Stimulated activated CD8-positive, alpha-beta memory T cell treated with anti-CD3 and anti-CD28 coated beads, Interleukin-12 subunit alpha, Interleukin-12 subunit beta, amount 100 ng/mL, for 1 hour (primary cell): ENCODE measurements at places on chromosomes 12 and 14.

DNA sequence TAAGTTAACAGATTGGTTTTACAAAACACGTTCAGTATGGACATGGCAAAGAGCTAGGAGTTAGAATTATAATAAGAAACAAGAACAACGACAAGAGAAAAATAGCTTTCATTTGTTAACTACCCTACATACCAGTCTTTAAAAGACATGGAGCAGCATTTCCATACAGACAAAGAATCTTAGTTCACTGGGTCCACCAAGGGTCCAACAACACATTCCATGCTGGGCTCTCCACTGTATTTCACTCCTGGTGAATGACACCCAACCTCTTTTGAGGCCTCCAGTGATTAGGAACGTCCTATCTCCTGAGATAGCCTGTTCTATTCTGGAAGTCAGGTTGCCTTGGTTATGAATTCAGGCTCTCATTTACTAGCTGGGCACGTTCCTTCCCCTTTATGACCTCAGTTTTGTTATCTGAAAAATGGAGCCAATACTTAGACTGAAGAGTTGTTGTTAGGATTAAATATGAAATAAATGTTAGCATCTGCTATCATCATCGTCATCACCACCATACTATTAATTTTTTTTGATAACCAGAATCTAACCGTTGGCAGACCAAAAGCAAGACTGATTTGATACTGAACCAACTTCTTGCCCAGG, 37.7 kb downstream of the C12orf75 start:
- no peak for DNase-seq

GRCh38 chr14:89095036-89095435, 270.6 kb downstream of the TTC8 start:
- DNase-seq, result no peak

DNA sequence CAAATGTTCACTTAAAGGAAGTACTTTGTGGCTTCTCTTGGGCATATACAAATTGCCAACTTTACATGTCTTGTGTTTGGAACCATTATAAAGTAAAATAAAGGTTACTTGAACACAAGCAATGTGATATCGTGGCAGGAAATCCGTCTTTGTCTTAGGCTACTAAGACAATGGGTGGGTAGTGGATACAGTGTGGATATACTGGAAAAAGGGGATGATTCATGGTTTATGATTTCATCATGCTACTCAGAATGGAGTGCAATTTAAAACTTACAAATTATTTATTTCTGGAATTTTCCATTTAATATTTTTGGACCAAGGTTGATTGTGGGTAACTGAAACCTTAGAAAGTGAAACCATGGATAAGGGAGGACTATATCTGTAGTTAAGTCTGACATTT, 48.4 kb downstream of the MYRFL start:
- DNase-seq, result no peak

GRCh38 chr12:115456946-115457689, 773.1 kb upstream of the TBX3 start:
- DNase-seq, result no peak

- DNase-seq, result no peak
These were observed 46.6 kb downstream of the CFAP251 start for GRCh38 chr12:121964813-121965643.

DNA sequence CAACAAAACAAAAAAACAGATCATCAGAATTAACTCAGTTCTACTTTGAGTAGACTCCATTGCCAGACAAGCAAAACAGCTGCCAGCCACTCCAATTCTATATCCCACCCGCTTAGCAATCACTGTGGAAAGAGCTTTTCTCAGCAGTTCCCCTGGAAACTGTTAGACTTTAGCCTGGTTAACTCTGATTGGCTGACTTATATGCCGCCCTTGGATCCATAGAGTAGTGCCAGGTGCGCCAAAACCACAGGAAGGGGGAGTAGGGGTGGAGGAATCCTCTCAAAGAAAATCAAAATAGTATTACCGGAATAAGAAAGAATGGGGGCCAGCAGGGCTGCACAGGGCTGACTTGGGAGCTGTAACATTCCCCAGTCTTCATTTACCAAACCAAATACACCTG, 5.4 kb upstream of the EML5 start:
- no peak for DNase-seq

DNA sequence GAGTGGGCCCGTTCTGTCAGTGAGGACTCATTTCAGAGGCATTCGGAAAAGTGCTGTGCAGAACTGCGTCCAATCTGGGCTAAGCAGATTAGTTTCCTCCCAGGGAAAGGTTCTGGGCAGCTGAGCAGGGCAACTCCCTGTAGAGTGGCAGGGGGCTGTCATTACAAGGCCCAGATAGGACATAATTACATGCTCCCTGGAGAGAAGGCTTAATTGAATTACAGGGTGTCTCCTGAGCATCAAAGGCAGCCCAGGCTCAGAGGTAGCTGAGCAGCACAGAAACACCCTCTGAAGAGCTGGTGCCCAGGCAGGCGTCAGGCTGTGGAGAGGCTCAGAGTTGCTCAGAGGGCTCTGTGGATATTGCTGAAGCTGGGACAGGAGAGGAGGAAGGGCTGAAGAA, 36.0 kb downstream of the SLC8A3 start:
- DNase-seq, result no peak

DNA sequence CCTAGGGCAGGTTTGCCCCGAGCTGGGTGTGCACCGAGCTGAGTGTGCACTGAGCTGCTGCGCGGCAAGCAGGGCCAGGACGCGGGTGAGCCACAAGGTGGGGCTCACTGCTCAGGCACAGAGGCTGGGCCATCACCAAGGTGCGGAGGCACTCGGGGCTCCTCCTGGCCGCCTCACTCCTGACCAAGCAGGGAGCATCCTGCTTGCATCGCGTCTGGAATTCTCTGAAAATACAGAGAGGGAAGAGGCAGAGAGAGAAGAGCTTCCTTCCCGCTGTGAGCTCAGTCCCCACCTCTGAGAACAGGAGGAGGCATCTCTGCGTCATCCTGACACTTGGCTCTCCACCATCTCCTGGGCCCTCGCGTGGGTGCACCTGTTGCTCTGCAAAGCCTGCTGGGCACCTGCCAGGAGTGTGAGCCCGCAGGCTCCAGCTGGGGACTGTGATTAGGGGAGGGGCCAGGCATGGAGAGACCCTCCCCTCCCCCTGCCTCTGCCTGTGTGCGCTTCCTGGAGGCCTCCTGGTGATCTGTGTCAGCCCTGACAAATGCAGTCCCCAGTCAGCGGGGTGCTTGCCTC, 116.3 kb downstream of the GLT1D1 start:
- no peak for DNase-seq

GRCh38 chr14:101774814-101775213, 13.3 kb downstream of the PPP2R5C start:
- no peak for DNase-seq

- DNase-seq, result no peak
These were observed 100.5 kb downstream of the AEBP2 start for GRCh38 chr12:19539836-19540235.

GRCh38 chr12:85424581-85425348, 144.7 kb downstream of the ALX1 start:
- no peak for DNase-seq

- DNase-seq, result no peak
These were observed 100.7 kb upstream of the SLC38A4 start for GRCh38 chr12:46926526-46926925.

GRCh38 chr12:45517381-45517780, 212.1 kb upstream of the ARID2 start:
- no peak for DNase-seq

DNA sequence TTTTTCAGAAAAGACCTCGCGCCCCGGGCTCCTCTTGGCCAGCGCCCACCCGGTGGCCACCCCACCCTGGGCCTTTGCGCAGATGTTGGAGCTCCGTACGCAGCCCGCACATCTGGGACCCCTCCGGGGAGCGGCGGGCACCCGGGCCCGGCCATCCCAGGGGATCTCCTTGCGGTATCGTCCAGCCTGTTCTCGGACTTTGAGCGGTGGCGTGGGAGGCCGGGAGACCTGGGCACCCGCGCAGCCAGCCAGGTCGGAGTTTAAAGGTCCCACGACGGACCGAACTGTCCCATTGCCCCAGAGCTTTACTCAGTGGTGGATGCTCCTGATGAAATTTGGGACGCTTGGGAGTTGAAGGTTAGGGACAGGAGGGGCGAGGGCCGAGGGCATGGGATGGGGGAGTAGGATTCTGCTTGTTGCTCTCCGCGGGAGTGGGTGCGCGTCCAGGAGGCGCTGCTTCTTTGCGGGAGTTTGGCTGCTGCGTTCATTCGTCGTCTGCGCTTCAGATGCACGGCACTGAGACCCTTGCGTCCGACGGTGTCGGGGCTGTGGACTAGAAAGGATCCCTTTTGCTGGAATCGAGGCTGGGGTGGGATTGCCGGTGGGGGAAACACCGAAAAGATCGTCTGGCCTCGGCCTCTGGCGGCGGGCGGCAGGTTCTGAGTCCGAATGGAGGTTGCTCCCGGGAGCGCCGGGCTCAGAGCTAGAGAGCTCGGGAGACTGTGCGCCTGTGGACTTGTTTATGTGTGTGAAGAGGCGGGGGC, 1.4 kb downstream of the NTF3 start:
- DNase-seq, result no peak

DNA sequence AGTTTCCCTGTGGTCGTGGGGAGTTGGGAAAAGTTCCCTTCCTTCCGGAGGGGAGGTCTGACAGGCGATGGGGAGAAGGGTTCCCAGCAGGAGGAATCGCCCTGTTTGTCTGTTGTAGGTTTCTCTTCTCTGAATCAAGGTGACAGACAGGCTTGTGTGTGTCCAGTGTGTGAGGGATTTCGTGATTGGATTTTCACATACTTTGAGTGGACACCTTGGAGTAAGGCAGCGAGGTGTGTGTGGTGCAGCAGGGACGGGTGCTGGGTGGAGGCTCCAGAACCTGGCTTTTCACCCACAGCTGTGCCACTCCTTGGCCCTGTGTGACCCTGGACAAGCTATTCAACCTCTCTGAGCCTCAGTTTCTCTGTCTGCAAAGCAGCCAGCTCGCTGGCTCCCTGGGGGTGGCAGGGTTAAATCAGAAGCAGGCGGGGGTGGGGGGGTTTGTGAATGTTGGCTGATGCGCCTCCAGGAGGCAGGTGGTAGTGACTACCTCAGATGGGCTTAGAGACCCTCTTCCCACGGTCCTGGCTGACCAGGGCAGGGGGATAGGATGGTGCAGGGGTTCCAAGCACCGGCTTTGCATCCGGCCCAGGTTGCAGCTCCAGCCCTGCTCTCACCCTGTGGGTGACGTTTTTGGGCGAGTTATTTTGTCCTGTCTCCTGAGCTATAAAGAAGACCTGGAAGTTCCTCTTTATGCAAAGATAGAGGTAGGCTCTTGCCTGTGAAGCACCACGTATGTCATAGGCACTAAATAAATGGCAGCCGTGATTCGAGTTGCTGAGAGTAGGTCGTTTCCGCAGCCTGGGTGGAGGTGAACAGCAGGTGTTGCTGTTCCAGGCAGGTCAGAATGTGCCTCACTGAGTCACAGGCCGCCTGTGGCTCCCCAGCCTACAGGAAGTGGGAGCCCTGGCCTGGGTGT, 679 bp downstream of the BDKRB2 start:
- DNase-seq, result no peak

- no peak for DNase-seq
These were observed 28.2 kb downstream of the PALS1 start for GRCh38 chr14:67269298-67270060.

DNA sequence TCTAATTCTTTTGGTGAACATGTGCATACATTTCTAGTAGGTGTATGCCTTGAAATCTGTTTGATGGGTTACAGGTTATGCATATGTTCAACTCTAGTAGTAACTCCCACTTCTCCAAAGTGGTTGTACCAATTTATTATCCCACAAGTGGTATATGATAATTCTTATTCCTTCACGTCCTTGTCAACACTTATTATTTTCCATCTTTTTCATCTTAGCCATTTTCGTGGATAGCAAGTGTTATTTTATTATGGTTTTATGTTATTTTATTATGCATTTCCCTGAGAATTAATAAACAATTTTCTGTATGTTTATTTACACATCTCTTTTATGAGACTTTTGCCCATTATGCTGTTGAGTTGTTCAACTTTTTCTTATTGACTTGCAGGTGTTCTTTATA, 11.2 kb upstream of the AMIGO2 start:
- no peak for DNase-seq

DNA sequence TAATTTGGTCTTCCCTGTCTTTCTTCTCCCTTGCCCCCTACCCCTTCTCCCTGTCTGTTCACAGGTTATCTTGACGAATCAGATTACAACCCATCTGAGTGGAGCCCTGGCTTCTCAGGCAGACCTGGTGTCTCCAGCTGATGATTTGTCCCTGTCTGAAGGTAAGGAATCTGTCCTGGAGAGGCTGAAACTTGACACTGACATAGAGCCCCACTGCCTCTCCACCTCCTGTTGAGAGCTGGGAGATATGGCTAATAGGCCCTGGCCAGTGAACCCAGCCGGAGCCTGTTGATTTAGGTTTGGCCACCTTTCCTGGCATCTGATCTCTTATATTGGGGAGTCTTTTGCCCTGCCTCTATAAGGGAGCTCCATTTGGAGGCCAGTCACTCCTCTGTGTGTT, 472.2 kb downstream of the RAD51B start:
- no peak for DNase-seq

DNA sequence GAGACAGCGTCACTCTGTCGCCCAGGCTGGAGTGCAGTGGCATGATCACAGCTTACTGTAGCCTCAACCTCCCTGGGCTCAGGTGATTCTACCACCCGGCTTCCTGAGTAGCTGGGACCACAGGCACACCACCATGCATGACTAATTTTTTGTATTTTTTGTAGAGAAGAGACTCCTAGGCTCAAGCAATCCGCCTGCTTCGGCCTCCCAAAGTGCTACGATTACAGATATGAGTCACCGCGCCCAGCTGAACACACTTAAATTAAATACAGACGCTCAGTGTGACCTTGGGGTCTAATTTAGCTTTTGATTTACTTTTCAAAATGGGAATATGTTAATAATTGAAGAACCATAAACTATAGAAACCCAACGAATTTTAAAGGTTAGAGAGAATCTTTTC, 77.2 kb downstream of the C2CD5 start:
- DNase-seq, result no peak
